ENCODE measurements at places on chromosomes 6 and 20.
A peak's percentile ranks its signal among the peaks of the same experiment; 100 is the strongest.

DNA sequence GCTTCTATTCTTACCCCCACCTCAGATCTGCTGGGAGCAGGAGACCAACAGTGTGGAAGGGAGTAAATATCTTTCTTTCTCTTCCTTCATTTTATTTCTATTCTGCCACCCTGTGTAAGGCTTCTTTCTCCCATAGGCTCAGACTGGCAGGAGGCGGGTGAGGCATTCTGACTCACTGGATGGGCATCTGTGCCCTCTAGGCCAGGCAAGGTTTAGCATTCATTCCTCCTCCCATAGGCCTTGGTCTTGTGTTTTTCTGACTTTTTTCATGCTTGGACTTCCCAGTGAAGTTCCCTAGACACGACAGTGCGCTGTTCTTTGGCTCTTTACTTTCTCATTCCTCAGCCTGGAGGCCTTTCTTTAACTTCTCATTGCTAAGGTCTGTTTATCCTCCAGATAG is 235.2 kb downstream of the SYNE1 start:
- no peak for DNase-seq

GRCh38 chr6:165571721-165572132 is 91.3 kb downstream of the PDE10A start:
- DNase-seq, result no peak

- DNase-seq, result no peak
These were observed 558.5 kb downstream of the CD83 start for GRCh38 chr6:14676064-14676463.

- no peak for DNase-seq
These were observed 103.0 kb upstream of the PDE10A start for GRCh38 chr6:165766026-165766425.

DNA sequence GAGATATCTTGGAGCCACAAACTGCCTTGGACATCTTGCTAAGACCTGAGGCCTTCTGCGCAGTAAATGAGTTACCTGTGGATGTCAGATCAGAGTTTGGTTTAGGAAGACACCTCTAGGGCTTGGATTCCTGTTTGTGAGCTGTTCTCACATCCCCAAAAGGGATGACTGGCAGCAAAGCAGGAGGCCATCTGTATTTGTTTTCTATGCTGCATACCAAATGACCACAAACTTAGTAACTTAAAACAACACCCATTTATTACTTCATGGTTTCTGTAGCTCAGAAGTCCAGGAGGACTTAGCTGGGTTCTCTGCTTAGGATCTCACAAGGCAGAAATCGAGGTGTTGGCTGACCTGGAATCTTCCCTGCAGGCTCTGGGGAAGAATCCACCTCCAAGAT is 116.7 kb downstream of the UNC5CL start:
- DNase-seq, result no peak

DNA sequence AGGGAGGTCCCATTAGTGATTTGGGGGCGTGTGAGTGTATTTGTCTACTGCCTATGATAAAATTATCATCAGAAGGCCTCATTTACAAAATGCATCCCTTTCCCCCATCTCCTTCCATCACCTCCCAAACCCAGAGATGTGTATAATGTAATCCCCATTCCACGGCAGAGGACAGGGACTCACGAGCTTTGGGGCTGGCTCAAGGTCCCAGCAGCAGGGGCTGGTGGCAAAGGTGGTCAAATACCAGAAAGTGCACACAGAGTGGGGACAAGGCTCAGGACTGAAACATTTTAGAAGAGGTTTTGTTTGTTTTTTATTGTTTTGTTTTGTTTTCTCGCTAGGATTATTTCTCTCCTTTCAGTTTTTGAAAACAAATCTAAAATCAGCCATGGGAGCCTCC is 68.5 kb upstream of the TOP1 start:
- no peak for DNase-seq

DNA sequence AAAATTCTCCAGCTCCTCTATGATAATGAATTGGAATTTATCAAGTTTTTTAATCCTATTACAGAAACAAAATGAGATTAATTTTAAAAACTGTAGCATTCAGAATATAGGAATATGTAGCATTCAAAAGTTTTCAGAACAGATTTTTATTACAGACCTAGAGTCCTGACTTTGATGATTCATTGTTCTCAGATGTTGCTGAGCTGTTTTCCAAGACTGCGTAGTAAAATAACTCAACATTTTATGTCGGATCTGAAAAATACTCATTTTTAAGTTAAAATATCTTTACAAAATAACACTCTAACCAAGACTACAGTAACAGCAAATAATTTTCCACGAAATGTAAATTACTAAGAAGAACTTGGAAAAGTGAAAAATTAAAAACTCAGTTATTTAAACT is 67.1 kb downstream of the SYCP2 start:
- DNase-seq, result no peak

DNA sequence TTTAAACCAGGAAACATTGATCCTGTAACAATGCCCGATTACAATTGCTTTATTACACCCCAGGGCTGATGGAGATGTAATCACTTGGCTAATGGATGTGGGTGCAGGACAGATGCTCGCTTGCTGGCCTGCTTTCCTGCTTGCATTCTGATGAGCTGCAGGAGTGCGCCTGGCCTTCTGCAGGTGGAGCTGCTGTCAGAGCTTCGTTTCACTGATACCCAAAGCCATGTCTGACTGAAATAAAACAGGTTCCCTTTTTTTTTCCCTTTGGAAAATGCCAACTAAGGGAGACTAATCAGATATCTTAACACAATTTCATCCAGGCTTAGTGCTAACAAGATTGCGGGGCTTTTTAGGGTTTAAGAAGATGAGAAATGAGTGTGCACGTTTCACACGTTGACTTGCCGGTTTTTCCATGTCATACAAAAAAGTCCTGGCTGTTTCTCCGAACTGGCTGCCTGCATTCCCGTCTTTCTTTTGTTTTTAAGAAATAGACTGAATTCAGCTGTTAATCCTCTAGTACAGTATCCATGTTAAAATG is 60.7 kb downstream of the VAPB start:
- DNase-seq, result no peak

GRCh38 chr6:167793421-167793820 is 33.3 kb upstream of the AFDN start:
- DNase-seq, result no peak

DNA sequence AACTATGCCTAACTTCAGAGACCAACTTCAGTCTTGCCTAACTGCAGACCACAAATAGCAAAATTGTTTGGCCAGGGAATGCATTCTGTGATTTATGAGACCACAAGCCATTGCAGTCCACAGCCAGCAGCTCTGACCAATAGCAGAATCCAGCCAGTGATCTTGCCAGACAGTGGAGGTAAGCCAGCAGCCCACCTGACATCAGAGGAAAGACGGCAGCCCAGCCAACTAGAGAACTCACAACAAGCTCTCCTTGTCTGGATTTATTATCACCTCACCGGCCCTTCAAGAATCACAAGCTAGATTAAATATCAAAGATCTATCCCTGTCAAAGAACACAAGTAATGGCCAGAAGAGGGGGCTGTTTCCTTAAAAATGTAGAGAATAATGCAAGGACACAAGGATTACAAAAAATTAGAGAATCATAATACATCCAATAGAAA is 66.5 kb upstream of the SLC35F1 start:
- no peak for DNase-seq

GRCh38 chr6:30450548-30450908 is 38.8 kb upstream of the HLA-E start:
- no peak for DNase-seq

GRCh38 chr6:82711971-82712370 is 348.4 kb downstream of the TPBG start:
- no peak for DNase-seq

DNA sequence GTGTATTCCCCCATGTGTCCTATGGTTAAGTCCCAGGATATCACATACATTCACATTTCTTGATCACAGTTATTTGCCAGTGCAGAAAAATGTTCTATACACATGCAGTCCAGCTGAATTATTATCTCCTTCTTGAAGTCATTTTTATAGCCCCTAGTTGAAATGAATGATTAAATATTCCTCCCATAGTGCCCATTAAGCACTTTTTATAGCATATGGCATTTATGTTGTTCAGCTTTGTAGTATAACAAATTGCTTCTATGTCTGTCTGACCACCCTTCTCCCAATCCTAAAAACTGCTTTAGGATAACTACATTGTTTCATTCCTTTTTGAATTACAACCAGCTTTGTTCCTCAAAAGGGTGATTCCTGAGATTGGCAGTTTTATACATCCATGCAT is 123.5 kb downstream of the ADGRB3 start:
- DNase-seq, result no peak

- no peak for DNase-seq
These were observed 8.9 kb upstream of the TRIM38 start for GRCh38 chr6:25953733-25954132.

- DNase-seq, result no peak
These were observed 110.3 kb downstream of the CARMIL1 start for GRCh38 chr6:25389471-25389870.

- DNase-seq, result no peak
These were observed 1.6 kb downstream of the PXDC1 start for GRCh38 chr6:3749977-3750316.

DNA sequence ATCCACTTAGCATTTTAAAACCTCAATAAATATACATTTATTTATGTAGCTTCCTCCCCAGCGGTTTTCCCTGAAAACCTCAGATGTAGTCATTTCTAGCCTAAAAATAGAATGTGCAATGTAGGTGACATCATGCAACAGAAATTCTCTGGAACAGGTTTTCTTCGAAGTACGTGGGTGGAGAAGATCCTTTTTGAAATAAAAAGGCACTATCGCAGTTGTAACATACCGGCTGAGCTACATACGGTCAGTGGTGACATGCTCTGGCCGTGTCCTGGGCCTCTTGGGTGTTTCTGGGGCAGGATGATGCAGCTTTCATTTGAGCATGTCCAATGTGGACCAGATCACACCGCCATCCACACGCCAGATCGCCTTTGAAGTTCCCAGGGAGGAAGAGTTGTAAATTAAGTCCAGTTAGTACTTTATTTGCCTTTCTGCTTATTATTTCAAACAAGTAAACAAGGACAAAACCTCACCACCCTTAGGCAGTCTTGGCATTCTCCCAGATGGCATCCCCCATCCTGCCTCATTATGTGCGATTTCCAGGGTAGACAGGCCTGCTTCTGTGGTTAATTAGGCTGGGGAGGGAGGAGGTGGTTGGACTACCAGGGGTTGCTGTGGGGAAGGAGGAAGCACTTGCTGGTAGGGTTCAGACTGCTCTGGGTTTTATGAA is 109.5 kb upstream of the CLDN20 start:
- peak; percentile 67 for DNase-seq

DNA sequence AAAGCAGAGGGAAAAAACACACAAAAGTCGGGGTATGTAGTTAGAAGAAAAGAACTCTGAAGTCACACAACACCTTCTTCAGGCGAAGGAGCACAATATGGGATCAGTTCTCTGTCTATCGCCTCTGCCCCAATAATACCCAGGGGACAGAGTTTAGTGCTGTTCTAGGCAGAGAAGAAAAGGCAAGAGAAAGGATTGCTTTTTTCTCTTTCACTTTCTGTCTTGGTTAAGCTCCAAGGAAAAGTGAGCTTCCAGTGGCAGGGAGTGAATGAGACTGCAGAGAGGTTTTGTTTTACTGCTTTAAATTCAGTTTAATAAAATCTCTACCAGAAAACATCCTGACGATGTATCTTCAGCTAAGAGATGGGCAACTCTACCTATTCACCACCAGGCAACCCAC is 86.6 kb upstream of the STXBP5 start:
- no peak for DNase-seq

- no peak for DNase-seq
These were observed 198.1 kb downstream of the MYLK4 start for GRCh38 chr6:2552526-2553154.

GRCh38 chr6:56671651-56672461 is 29.2 kb upstream of the DST start:
- no peak for DNase-seq

GRCh38 chr20:15923030-15923776 is 650.0 kb downstream of the KIF16B start:
- no peak for DNase-seq

- no peak for DNase-seq
These were observed 16.6 kb upstream of the FBXO9 start for GRCh38 chr6:53048431-53049195.
